H9 (cell line): ENCODE measurements at places on chromosomes 3 and 15. TPM values are rescaled to one million over a fixed set of nuclear protein-coding genes. Genes with fewer than 3 reads are reported as not detected.

CEMIP gene
- total RNA-seq: 0.09 and 0.26 TPM in 2 replicates

SPATA12 gene
- 0.11 and 0.22 TPM in 2 replicates for total RNA-seq

THBS1 gene
- 67.7 and 72.1 TPM in 2 replicates for total RNA-seq

COLQ gene
- 0.61 and 1.1 TPM in 2 replicates for total RNA-seq

- no peak overlapping the region for H3K27ac ChIP-seq
- H3K36me3 ChIP-seq: no peaks in the 10 kb centered on the region
- no peak overlapping the region; the same call in 1 of the 2 replicates for H3K4me3 ChIP-seq
These were observed 1.3 kb downstream of the PIK3CA start for GRCh38 chr3:179149406-179149867.

GRCh38 chr3:158217992-158218391, 108.1 kb downstream of the RSRC1 start:
- H3K4me1 ChIP-seq: no peaks in the 10 kb centered on the region
- no peaks in the 10 kb centered on the region for H3K36me3 ChIP-seq
- H3K27me3 ChIP-seq: no peaks in the 10 kb centered on the region; the same call in 1 of the 2 replicates
- no peak overlapping the region for H3K4me3 ChIP-seq
- H3K27ac ChIP-seq: no peak overlapping the region

DNA sequence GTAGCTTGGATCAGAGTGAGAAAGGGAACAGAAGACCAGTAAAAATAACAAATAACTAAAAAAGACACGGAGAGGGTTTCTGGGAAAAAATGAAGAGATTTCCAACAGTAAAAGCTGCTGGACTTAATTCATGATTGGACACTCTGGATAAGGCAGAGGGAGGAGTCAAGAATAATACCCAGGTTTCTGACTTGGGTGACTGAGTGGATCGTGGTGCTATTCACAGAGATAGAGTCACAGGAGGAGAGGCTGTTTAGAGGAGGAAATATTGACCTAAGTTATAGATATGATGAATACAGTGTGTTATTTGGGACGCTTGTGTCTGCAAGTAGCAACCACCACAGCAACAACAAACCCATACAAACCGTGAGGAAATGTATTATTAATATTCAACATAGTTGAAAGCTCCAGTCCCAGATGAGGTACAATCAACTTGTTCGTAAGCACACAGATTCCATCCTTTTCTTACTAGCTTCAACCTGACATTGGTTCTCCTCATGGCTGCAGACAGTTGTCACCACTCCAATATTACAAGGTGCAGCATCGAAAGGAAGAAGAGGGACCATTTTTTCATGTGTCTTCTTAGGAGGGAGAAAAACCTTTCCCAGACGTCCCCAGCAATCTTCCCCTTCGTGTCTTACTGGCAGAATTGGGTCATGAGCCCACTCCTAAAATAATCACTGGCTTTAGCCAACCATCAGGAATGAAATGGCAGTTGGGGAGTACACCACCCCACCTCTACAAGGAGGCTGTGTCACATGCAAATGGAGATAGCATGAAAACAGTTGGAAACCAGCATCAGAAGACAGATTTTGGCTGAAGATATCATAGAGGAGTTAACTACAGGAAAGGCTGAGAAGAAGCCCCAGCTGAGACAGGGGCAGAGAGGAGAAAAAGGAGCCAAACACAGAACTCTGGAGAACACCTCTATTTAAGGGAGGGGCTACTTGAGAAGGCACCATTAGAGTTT, 387.8 kb downstream of the SHQ1 start:
- H3K4me3 ChIP-seq: no peak overlapping the region
- no peaks in the 10 kb centered on the region; the same call in 1 of the 2 replicates for H3K27me3 ChIP-seq
- no peak overlapping the region for H3K27ac ChIP-seq
- DNase-seq: no peak
- H3K4me1 ChIP-seq: 0 out of 2 replicates have a peak, but pooled peaks cover 2% of the 10 kb centered on the region
- no peaks in the 10 kb centered on the region for H3K36me3 ChIP-seq
